ENCODE measurements at places on chromosomes 12 and 14.

- no peak for DNase-seq
- H3K27ac ChIP-seq: no peak overlapping the region
- H3K36me3 ChIP-seq: no peaks in the 10 kb centered on the region
- no peak overlapping the region for H3K4me3 ChIP-seq
- no peaks in the 10 kb centered on the region for H3K4me1 ChIP-seq
- peaks cover 2% of the 10 kb centered on the region for H3K27me3 ChIP-seq
These were observed 15.5 kb upstream of the NTN4 start for GRCh38 chr12:95805864-95806671.

DNA sequence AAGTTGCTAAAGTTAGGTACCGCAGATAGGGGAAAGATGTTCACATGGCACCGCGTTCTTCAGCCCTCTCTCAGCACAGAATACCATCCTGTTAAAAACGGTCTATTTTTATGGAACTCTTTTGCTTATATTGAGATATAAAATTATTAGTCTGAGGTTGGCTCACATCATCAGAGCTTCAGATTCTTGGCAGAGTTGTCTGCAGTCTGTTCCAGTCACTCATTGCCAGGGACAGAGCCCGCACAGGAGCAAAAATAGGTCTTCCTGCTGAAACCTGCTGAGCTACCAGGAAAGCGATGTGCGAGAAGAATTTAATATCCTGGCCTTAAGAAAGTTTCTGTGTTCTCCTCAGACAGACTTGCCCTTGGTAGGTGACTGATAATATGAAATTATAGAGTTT lies 249.8 kb downstream of the VRK1 start:
- no peak for DNase-seq
- H3K4me1 ChIP-seq: no peaks in the 10 kb centered on the region
- H3K27me3 ChIP-seq: peaks cover 6% of the 10 kb centered on the region
- H3K4me3 ChIP-seq: no peak overlapping the region

- H3K36me3 ChIP-seq: no peaks in the 10 kb centered on the region
- DNase-seq: no peak
- no peaks in the 10 kb centered on the region for H3K4me1 ChIP-seq
- H3K27ac ChIP-seq: no peak overlapping the region
These were observed 241.6 kb upstream of the NPAS3 start for GRCh38 chr14:32697114-32697513.

- H3K36me3 ChIP-seq: no peaks in the 10 kb centered on the region
- no peak overlapping the region for H3K4me3 ChIP-seq
- H3K27ac ChIP-seq: no peak overlapping the region
- DNase-seq: no peak
- H3K4me1 ChIP-seq: no peaks in the 10 kb centered on the region
These were observed 43.4 kb upstream of the TSPAN8 start for GRCh38 chr12:71201136-71201679.

DNA sequence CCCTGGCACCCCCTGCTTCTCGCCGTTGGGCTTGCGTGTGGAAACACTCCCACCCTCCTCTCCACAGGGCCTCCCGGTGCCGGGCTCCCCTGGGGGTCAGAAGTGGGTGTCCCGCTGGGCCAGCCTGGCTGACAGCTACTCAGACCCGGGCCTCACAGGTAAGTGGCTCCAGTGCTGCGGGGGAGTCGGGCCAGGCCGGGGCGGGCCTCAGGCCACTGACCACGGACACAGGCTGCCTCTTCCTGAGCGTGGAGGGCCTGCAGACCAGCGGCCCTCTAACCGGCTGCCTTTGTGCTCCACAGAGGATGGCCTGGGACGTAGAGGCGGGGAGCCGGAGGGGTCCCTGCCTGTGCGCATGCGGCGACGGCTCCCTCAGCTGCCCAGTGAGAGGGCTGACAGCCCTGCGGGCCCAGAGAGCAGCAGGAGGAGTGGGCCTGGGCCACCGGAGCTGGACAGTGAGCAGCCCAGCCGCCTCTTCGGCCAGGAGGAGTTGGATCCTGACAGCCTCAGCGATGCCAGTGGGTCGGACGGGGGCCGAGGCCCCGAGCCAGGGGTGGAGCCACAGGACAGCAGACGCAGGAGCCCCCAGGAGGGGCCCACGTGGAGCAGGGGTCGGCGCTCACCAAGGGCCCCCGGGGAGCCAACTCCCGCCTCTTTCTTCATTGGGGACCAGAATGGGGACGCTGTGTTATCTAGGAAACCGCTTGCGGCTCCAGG lies 21.1 kb downstream of the CEP170B start:
- no peaks in the 10 kb centered on the region for H3K36me3 ChIP-seq
- no peaks in the 10 kb centered on the region for H3K4me1 ChIP-seq
- H3K27me3 ChIP-seq: peaks cover 3% of the 10 kb centered on the region
- no peak overlapping the region for H3K27ac ChIP-seq
- DNase-seq: no peak

- H3K27me3 ChIP-seq: peaks cover 2% of the 10 kb centered on the region
- no peaks in the 10 kb centered on the region for H3K36me3 ChIP-seq
- DNase-seq: no peak
- peaks cover 5% of the 10 kb centered on the region for H3K4me1 ChIP-seq
These were observed 261.5 kb downstream of the PCNX1 start for GRCh38 chr14:71168564-71169427.

GRCh38 chr14:23643533-23644194 lies 7.5 kb downstream of the DHRS2 start:
- DNase-seq: no peak
- H3K4me3 ChIP-seq: no peak overlapping the region
- no peaks in the 10 kb centered on the region for H3K36me3 ChIP-seq
- no peaks in the 10 kb centered on the region for H3K27me3 ChIP-seq
- H3K4me1 ChIP-seq: no peaks in the 10 kb centered on the region

DNA sequence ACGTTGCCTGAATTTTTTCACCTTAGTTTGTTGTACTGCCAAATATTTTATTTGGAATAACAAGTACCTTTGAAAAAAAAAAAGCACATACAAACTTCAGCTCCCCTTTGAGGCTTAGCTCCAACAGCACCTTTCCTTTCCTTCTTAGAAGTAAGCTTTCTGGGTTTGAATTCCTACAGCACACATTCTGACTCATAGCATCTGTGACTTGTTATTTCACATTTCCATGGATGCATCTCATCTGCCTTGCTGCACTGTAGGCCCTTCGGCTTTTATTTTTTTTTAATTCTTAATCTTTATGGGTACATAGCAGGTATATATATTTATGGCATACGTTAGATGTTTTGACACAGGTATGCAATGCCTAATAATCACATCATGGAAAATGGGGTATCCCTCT lies 7.2 kb downstream of the LGALS3 start:
- no peak for DNase-seq
- peaks cover 24% of the 10 kb centered on the region for H3K36me3 ChIP-seq
- H3K27me3 ChIP-seq: no peaks in the 10 kb centered on the region
- H3K4me1 ChIP-seq: no peaks in the 10 kb centered on the region
- no peak overlapping the region for H3K4me3 ChIP-seq
- no peak overlapping the region for H3K27ac ChIP-seq

DNA sequence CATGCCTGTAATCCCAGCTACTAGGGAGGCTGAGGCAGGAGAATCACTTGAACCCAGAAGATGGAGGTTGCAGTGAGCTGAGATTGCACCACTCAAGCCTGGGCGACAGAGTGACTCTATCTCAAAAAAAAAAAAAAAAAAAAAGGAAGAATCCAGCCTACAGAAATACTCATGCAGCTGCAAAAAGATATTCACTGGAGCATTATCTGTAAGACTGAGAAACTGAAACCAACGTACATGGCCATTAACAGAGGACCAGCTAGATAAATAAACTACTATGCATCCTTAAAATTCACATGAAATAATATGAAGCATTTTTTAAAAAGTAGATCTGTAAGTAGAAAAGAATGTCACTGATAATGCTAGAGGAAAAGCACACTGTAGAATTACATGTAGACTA lies 3.5 kb downstream of the SLC7A7 start:
- no peak overlapping the region for H3K4me3 ChIP-seq
- H3K27ac ChIP-seq: no peak overlapping the region
- no peaks in the 10 kb centered on the region for H3K36me3 ChIP-seq
- peaks cover 3% of the 10 kb centered on the region for H3K27me3 ChIP-seq

DNA sequence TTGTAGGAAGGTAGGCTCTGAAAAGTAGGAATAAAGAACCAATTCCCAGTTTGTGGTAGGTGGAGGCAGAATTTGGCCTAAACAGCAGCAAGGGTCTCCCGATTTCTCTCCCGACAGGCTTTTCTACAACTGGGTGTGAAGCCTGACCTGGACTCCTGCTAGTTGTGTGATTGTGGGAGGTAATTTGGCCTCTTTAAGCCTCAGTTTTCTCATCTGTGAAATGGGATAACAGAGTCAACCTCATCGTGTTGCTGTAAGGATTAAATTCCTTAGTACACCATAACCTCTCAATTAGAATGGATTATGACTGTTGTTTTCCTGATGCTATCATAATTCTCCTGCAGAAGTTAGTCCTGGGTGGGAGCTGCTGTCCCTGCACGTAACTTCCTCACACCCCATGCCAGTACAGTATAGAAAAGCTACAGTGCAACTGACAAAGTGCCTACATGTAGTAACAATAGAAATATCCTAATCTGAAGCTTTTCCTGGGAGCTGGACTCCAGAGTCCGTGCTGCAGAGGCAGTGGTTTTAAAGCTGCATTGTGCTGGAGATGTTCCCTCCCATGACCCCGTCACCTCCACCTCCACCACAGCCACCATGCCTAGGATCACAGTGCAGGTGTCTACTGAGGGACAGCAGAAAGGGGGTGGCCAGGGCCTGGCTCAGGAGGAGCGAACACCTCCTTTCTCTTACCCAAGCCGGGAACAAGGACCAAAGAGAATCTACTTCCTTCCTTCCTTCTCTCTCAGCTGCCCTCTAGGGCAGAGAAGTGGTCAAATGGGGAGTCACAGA lies 76.5 kb downstream of the FBXL14 start:
- H3K36me3 ChIP-seq: no peaks in the 10 kb centered on the region
- H3K27me3 ChIP-seq: peaks cover 29% of the 10 kb centered on the region
- no peaks in the 10 kb centered on the region for H3K4me1 ChIP-seq
- no peak overlapping the region for H3K4me3 ChIP-seq
- no peak for DNase-seq
- no peak overlapping the region for H3K27ac ChIP-seq

- H3K4me1 ChIP-seq: no peaks in the 10 kb centered on the region
- no peaks in the 10 kb centered on the region for H3K27me3 ChIP-seq
- no peak overlapping the region for H3K4me3 ChIP-seq
- H3K36me3 ChIP-seq: no peaks in the 10 kb centered on the region
These were observed 10.0 kb downstream of the SLC6A13 start for GRCh38 chr12:252636-253035.

- H3K4me1 ChIP-seq: no peaks in the 10 kb centered on the region
- H3K4me3 ChIP-seq: no peak overlapping the region
- DNase-seq: no peak
- peaks cover 8% of the 10 kb centered on the region for H3K27me3 ChIP-seq
These were observed 7.3 kb downstream of the KRT83 start for GRCh38 chr12:52313926-52314325.

DNA sequence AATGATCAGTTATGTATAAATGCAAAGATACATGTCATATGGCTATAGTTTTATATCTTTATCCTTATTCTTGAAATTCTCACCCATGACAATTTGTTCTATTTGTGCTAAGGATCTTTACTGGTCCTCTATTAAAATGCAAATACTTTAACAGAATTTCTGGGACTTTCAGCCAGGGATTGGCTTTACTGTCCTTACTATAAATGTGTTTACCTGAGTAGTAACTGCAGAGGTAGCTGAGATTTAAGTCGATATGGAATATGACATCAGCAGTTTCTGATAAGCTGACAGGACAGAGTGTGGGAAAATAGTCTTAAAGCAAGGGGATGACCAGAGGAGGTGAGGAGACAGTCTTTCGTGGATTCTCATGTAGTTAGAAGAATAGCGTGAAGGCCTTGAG lies 206.4 kb downstream of the DIO2 start:
- no peaks in the 10 kb centered on the region for H3K4me1 ChIP-seq
- no peaks in the 10 kb centered on the region for H3K36me3 ChIP-seq
- H3K27me3 ChIP-seq: no peaks in the 10 kb centered on the region
- H3K4me3 ChIP-seq: no peak overlapping the region

GRCh38 chr14:105285174-105285573 lies 15.6 kb downstream of the BRF1 start:
- no peaks in the 10 kb centered on the region for H3K36me3 ChIP-seq
- no peak overlapping the region for H3K4me3 ChIP-seq
- H3K27me3 ChIP-seq: no peaks in the 10 kb centered on the region
